8988T (cell line): ENCODE measurements at places on chromosomes 2 and 18.

- DNase-seq = no peak
Measured at GRCh38 chr2:9497017-9497416, 22.7 kb downstream of the IAH1 start.

GRCh38 chr18:78790511-78790910, 189.1 kb upstream of the SALL3 start:
- no peak for DNase-seq

GRCh38 chr2:40512256-40512655, 60.4 kb upstream of the SLC8A1 start:
- DNase-seq = no peak

DNA sequence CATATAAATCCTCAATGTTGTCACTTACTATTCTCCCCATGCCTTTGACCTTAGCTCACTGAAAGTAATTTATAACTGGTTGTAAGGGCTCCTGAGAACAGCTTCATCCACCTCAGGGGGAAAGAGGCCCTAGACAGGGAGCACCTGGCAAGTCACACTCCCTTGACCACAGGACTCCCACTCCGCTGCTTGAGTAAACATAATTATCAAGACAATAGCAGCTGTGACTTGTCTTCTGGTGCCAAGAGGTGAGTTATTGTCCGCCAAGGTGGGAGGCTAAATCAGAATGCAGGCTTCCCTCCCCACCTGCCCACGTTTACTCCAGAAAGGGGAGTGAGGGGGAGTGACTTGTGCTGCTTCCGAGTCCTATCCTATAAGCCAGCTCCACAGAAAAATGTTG, 230.6 kb upstream of the LRATD1 start:
- DNase-seq = no peak

DNA sequence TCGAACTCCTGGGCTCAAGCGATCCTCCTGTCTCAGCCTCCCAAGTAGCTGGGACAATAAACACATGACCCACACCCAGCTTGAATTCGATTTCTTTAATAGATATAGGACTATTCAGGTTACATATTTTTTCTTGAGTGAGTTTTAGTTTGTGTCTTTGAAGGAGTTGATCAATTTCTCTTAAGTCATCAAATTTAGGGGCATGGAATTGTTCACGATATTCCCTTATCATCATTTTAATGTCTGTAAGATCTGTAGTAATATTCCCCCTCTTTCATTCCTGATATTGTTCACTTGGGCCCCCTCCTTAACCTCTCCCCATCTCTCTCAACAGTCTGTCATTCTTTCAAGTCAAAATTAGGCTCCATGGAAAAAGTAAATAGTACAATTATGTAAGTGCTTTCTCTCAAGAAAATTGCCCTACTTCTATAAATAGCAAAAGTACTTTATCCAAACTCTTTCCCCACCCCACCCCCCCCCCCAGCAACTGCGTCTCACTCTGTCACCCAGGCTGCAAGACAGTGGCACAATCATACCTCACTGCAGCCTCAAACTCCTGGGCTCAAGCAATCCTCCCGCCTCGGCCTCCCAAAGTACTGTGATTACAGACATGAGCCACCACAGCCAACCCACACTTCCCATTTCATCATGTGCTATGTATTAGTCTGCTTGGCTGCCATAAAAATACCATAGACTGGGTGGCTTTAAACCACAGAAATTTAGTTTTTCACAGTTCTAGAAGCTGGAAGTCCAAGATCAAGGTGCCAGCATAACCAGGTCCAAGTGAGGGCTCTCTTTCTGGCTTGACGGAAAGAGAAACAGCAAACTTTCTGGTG, 20.1 kb downstream of the WDR33 start:
- no peak for DNase-seq

DNA sequence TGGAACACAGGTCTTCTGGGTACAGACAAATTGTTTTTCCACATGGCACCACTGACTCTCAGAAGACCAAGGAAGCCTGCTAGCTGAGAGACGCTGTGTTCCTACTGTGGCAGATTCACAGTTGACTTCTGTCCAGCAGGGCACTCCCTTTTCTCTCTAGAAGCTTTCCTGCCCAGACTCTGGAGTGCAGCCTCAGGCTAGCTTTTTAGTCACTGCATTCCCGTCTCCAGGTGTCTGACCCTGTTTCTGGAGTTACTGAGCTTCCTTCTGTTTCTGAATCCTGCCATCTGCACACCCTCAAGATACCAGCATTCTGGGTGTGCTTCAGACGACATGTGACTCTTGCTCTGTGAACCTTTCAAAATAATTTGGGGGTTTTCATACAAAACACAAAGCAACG, 125.1 kb downstream of the TMEM200C start:
- DNase-seq = no peak

DNA sequence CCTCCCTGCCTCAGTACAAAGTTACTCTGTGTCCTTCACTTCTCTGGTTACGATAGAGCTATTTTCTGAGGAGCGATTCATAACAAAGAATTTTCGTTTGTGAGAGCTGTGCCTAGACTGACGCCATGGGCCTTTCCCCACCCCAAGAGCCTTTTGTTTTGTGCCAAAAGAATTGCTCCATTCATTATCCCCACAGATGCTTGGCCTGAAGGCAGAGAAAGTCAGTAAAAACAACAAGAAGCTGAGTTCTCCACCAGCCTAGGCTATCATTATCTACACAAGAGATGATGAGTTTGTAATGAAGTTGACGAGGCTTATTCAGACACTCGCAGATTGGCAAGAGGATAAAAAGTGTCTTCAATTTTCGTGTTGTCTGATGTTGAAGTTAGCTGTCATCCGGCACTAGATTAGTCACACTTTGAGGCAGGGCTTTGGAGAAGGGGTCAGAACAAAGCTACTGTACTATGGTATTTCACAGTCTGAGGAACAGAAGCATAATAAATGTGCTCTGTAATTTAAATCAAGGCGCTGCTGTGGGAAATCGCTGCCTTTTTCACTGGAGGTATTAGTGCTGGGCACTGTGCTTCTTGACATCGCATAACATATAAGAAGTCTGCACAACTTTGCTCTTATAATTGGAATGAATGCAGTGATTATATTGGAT, 278.4 kb upstream of the FIGN start:
- DNase-seq = no peak
